ENCODE measurements at places on chromosomes 12 and 14.

GRCh38 chr12:73180734-73181133 is 908.6 kb downstream of the TRHDE start:
- DNase-seq, result no peak

- DNase-seq, result no peak
These were observed 53.9 kb upstream of the PTGR2 start for GRCh38 chr14:73797543-73798265.

DNA sequence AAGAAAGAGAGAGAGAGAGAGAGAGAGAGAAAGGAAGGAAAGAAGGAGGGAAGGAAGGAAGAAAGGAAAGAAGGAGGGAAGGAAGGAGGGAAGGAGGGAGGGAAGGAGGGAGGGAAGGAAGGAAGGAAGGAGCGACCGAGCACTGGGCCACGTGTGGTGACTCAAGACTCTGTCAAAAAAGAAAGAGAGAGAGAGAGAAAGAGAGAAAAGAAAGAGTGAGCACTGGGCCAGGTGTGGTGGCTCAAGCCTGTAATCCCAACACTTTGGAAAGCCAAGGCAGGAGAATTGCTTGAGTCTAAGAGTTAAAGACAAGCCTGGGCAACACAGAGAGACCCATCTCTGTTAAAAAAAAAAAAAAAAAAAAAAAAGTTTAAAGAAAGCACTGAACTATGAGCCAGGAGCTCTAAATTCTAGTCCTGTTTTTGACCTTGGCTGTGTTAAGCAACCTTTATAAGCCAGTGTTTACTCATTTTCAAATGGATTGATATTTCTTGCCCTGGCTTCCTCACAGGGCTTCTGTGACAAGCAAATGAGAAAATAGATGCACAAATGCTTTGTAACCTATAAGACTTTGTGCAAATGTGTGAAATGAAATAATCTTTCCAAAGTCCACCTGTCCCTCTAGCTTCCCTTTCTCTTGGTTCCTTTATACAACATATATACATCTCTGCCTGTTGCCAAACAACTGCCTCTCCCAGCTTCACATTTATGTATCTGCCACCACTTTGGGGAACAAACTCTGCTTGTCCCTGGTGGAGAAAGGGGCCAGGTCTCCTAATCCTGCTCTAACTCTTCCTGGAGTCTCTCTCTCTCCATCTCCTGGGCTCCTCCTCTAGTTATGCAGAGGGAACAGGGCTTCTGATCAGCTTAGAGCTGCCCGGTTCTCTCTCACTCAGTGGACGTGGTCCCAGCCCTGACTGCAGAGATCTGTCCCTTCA is 16.1 kb upstream of the PLEKHG6 start:
- DNase-seq, result no peak

DNA sequence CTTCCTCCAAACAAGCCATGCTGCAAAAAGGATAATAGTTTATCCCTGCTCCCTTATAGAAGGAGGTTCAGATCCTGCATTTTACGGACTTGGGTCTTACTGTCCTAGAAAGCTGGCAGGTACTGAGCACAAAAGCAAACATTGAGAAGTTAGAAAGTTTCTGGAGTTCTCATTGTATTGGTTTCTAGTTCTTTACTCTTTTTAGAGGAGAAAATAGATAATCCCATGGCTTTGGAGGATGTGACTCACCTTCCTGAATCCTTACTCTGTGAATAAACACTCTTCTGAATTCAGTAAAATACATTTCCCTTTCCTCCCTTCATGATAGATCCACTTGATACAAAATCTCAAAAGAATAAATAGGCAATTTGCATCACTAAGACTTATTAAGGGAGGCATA is 188.9 kb downstream of the NPAS3 start:
- DNase-seq, result no peak

- DNase-seq, result no peak
These were observed 265.6 kb upstream of the RGS6 start for GRCh38 chr14:71666571-71667145.

GRCh38 chr14:28731358-28731757 is 35.2 kb upstream of the FOXG1 start:
- DNase-seq, result no peak

DNA sequence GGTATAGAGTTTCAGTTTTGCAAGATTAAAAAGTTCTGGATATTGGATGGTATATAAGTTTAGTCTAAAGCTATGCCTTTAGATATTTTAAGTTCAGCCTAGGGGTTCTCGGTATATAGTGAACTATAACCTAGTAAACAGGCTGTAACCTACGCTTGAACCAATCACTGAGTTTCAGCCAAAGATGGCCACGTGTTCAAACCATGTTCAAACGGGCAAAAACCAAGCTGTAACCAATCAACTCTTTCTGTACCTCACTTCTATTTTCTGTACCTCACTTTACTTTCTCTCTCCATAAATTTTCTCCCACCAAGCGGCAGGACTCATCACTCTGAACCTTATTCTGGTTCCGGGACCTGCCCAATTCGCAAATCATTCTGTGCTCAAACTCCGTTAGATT is 1.4 kb downstream of the TMBIM4 start:
- DNase-seq, result no peak

GRCh38 chr14:106625186-106625585 is 1098.8 kb downstream of the TMEM121 start:
- DNase-seq, result no peak

GRCh38 chr12:32870716-32871115 is 25.9 kb downstream of the PKP2 start:
- no peak for DNase-seq

- DNase-seq, result peak; percentile 29
These were observed 903 bp downstream of the BRF1 start for GRCh38 chr14:105299654-105300541.

DNA sequence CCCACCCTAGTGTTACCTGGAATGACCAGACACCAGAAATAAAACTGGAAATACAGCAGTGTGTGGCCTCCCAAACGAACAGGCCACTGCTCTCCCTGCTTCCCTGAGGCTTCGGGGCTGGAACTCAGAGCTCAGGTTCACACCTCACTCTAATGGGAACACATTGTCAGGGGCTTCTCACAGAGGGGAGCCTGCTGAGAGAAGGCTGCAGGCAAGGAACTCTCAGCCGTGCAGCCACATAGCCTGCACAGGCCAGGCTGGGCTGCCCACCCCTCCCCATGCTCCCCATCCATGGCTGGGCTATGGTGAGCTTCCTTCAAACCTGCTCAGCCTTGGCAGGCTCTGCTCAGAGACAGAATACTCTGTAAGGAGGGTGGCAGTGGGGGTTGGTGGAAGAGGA is 302.5 kb downstream of the EMP1 start:
- DNase-seq, result no peak

DNA sequence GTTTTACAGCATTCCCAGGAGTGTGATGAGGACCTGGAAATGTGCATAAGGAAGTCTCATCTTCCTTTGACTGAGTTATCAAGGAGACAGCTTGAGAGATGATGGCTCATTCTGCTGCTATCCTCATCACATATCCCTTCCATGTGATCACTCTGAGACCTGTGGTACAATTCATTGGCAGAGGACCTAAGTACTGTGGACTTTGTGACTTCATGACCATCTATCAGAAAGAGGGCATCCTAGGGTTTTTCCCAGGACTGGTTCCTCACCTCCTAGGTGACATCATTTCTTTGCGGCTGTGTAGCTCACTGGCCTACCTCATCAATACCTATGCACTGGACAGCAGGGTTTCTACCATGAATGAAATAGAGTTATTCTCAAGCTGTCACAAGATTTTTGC is 172.1 kb upstream of the PLEKHG7 start:
- no peak for DNase-seq

GRCh38 chr14:38065106-38065762 is 142.5 kb upstream of the SSTR1 start:
- peak; percentile 11 for DNase-seq

- DNase-seq, result no peak
These were observed 10.4 kb downstream of the LTBR start for GRCh38 chr12:6394398-6394797.

DNA sequence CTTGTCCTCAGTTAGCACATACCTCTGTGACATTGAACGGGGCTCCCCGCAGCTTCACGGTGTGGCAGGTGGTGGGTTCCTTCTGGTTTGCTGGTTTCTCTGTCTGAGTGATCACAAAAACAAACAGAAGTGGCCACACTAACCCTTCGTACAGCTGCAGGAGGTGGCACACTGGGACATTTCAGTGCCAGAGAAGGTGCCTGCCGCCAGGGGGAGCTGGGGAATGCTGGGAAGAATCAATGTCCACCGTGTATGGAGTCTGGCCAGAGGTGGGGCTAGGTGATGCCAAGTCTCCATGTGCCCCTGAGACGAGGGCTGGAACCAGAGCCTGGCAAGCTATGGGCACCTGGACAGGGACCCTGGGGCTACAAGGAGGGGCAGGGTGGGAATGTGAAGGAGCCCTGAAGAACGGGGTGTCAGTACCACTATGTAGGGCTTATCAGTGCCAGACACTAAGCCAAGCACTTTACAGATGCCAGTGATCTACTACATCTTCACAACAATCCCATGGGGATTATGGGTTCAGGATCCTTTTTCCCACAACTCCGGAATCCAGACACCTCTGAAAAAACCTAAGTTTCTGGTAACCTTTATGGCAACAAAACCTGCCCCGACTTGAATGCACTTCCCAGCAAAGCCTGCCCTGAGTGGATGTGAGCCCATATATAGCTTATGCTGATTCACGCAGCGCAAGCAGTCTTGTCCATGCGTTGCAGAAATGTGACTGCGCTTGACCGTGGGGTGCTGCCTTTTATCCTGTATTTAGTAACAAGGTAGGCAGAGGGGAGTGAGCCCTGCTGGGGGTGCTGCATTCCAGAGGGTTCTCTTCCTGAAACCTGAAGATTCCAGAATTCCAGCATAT is 10.8 kb downstream of the RBM19 start:
- DNase-seq, result no peak

GRCh38 chr12:6970096-6970527 is 352 bp downstream of the PHB2 start:
- no peak for DNase-seq

DNA sequence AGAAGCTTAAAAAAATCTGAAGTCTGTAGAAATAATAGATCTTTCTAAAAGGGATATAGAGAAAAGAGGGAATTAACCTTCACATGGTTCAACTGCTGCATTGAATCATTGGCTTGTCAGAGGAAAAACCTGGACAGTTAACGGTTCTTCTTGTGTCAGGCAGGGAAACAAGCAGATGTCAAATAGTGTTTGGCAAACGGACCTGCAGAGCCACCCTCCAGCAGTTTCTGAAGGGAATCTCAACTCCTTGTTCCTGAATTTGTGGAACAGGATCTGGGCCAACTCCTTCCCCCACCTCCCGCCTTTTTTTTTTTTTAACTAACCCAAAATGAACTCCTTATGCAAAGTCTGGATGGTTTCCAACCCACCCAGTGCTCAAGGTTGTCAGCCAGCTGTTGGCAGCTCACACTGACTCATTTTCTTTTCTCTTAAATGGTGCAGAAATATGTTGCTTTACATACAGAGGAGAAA is 187.3 kb downstream of the CAND1 start:
- no peak for DNase-seq

- no peak for DNase-seq
These were observed 24.0 kb downstream of the TIMELESS start for GRCh38 chr12:56425193-56425592.

- no peak for DNase-seq
These were observed 19.3 kb downstream of the GXYLT1 start for GRCh38 chr12:42125388-42125767.

GRCh38 chr12:67539946-67540345 is 108.6 kb upstream of the DYRK2 start:
- DNase-seq, result no peak

DNA sequence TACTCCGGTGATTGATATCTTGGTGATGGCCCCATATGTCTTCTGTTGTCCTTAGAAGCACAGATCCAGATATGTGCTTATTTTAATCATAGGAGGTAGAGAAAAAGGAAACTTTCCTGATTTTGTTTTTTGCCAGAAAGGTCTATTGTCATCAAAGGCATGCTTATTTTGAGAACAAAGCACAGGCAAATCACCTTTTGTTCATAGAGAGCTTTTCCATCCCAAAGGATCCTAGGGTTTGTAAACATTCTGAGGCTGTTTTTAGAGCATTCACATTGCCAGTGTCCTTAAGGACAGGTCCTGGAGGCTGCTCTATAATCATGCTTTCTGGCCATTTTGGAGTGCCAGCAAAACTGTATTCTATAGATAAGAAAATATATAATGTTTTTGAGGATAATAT is 148.5 kb upstream of the SEL1L start:
- no peak for DNase-seq

- no peak for DNase-seq
These were observed 475.5 kb downstream of the AACS start for GRCh38 chr12:125540580-125541204.

GRCh38 chr12:76883811-76884210 is 5.0 kb upstream of the CSRP2 start:
- DNase-seq, result no peak

DNA sequence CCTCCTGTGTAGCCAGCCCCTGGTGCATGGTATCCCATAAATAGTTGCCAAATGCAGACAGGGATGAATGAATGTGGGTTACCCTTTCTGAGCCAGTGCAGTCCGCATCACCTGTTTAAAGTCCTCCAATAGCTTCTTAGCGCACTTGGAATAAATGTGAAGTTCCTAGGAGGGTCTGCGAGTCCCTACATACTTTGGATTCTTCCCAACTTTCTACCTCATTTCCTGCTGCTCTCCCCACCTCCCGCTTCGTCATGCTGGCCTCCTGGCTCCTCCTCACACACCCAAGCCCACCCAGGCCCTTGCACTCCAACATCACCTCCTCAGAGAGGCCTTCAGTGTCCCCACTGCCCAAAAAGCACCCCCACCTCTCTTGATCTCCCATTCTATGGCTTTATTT is 17.7 kb downstream of the RFX4 start:
- no peak for DNase-seq

GRCh38 chr14:70920608-70921007 is 13.3 kb downstream of the PCNX1 start:
- DNase-seq, result no peak

DNA sequence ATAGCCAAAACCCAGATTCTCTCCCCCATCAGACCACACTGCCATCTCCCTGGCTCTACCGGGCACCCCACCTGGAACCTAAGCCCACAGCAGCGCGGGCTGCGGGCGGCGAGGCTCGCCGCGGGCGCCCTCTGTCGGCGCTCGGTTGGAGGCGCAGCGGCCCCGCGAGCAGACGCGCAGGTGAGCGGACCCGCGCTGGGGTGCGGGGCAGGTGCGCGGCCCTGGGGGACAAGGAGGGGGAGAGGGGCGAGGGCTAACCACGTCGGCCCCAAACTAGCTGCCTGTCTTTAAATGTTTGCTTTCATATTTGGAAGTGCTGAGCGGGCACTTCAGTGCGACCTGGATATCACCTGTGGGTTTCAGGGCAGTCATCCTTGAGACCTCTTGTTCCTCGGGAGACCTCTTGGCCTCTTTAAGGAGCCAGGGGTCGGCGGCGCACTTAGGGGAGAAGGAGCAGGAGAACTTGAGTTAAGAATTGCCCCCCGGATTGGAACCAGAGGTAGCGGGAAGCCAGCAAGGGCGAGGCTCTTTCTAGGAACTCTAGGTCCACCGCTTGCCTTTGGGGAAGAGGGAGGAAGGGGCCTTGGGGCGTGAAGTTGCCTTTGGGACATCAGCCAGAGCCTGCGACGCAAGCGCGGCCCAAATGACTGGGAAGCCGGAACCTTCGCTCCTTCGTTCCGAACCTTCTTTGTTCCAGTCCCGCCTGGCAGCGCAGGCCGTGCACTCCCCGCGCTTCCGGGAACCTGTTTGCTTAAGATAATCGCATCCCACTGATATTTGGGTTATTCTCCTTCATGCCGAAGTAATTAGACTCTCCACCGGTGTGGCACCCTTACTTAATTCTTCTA is 78.7 kb downstream of the NEDD1 start:
- DNase-seq, result peak; percentile 47

GRCh38 chr12:69239922-69240630 is 707 bp downstream of the CPSF6 start:
- DNase-seq, result peak; percentile 40

- no peak for DNase-seq
These were observed 6.5 kb upstream of the PPFIBP1 start for GRCh38 chr12:27517546-27517945.

GRCh38 chr14:21043974-21044618 is 1.9 kb downstream of the RNASE7 start:
- no peak for DNase-seq

Measured in stimulated activated CD4-positive, alpha-beta T cell treated with anti-CD3 and anti-CD28 coated beads, Interleukin-4, amount 100 ng/mL, for 1 hour (primary cell).